Glutamatergic neuron (in vitro differentiated cells): ENCODE measurements at places on chromosomes 11 and 22.
A peak's percentile ranks its signal among the peaks of the same experiment; 100 is the strongest.

DNA sequence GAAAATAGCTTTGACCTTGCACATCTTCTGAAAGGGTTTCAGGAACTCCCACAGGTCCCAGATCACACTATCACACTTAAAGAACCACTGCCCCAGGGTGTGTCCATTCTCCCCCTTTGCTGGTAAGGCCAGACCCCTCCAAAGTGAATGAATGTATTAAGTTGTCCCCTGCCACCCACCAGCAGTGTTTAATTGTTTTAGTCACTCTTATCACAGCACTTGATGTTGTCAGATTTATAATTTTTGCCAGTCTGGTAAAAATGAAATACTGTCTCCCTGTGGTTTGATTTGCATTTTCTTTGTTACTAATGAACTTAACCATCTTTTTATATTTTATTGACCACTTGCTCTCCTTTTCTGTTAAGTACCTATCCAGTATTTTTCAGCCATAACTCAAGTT lies 89.6 kb upstream of the RAB1B start:
- no peak for DNase-seq

DNA sequence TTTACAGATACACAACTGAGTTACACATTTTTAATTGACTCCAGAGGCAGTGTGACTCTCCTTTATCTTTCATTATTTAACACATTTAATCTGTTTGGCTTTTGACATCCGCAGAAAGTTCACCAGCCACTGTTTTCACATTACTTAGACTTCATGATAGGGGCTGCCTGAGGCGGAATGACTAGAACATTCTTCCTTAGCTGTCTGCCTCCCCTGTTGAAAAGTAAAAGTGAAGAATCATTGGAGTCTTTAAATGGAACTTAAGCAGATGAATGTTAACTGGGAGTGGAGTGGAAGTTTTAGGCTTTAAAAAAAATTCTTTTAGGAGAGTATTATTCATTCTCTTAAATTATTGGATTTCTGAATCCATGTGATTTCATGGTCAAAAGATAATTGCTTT lies 229.2 kb upstream of the MTNR1B start:
- DNase-seq, result no peak

DNA sequence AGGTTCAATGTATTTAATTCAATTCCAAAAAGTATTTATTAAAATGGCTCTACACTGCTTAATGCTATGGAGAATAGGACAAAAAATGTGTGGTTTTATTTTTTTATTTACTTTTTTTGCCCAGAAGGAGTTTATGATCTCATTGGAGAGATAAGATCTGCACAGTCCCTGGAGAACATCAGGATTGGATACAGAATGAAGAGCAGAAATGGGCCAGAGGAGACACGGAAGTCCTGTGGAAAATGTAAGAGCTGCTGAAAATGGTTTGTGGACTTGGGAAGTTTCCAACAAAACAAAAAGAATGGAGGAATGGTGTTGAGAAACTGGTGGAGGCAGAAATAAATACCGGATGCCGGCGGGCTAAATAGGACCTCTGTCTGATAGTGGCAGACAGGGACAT lies 554.6 kb downstream of the OPCML start:
- no peak for DNase-seq

DNA sequence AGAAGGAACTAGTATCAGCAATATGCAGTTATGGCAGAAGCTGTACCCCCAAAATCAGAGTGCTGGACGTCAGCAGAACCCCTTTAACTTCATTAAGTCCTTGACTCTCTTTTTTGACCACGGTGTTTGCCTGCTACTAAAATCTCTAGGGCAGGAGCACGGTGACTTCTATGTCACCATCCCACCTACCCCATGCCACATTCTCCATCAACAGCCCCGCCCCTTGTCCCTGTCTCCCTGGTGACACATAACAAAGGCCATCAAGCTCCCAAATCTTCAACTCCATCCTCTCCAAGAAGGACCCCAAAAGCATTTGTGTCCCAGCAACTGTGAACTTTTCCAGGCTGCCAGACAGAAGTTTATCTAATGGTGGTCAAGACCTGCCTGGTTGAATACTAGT lies 894 bp downstream of the ADA2 start:
- no peak for DNase-seq

GRCh38 chr11:23311986-23312940 lies 452.0 kb upstream of the CCDC179 start:
- no peak for DNase-seq

GRCh38 chr11:84236436-84236835 lies 950.3 kb upstream of the CCDC90B start:
- DNase-seq, result no peak

DNA sequence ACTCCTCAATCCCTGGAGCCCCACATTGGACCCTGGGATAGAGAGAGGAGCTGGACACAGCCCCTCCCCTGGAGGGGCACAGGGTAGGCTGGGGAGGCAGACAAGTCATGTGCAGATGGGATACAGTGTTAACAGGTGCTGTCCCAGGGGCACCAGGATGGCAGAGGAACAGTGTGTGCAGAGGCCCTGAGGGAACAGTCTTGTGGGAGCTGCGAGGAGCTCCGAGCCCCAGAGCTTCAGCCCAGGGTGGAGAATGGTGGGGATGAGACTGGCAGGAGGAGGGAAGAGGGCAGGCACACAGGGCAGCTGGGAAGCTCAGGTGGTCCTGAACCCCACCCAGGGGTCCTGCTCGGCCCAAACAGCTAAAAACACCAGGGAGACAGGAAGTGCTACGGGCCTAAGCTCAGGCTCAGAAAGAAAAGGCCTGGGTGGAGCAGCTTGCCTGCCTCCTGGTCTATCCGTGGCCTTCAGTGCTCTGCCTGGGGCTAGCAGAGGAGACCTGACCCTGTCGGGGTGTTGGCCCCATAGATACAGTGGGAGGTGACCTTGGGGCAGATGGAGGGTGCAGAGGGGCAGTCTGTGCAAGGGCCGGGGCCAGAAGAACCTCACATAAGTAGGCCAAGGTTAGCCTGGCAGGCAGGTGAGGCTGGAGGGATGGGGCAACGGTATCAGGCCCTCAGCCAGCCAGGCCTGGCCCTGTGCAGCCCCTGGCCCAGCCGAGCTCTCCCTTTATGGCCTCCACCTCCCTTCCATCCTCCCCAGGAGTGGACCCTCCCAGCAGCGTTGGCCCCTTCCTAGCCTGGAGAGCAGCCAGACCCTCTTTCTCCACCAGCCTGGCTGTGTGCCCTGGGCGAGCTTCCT lies 15.4 kb downstream of the CAPN5 start:
- peak; percentile 10 for DNase-seq

DNA sequence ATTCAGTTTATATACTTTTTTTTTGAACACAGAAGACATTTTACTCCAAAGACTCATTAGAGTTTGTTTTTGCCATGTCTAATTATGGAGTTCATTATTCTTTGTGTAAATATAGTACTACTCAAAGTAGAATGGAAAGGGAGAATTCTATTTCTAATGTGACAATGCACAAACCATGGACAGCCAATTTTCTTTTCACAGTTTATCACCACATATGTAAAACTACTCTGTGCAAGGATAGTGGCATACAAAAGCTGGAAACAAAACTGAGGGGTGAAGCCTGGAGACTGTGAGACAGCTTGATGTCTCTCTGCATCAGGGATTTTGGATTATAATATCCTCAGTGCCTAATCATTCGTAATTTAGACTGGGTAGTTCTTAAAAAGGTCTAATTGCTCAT lies 75.5 kb downstream of the LUZP2 start:
- DNase-seq, result no peak

GRCh38 chr22:22144858-22145257 lies 99.7 kb upstream of the VPREB1 start:
- no peak for DNase-seq

GRCh38 chr22:27107824-27108223 lies 450.4 kb downstream of the MIAT start:
- DNase-seq, result no peak

DNA sequence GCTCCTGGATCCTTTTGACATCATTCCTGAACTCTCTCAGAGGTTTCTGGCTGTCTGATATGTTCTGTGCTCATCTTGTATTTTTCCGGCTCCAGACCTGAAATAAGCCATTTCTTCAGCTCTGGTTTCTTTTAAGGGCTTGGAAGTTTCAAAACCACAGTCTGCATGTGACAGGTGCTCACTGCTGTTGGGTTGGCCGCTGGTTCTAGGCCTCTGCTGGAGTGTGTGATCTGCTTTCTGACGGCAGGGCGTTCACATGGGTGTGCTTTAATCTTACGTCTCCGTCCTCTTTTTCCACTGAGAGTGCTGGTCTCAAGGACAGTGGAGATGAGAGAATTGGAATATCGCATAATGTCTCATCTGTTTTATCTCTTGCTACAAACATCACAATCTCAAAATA lies 10.3 kb downstream of the ZBED4 start:
- DNase-seq, result no peak

DNA sequence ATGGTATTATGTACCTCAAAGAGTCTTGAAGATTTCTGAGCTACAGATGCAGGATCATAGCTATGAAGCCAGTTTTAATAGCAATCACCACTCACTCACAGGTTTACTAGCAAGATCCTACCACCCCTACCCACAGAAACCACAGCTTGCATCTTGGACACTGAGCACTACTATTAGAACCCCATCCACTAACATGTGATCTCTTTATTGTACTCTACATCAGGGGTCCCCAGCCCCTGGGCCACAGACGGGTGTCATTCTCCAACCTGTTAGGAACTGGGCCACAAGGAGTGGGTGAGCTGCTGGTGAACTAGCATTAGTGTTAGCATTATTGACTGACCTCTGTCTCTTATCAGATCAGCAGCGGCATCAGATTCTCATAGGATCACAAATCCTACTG lies 844.8 kb upstream of the CHORDC1 start:
- no peak for DNase-seq

- no peak for DNase-seq
Observed at GRCh38 chr22:37388538-37388937, 38.7 kb downstream of the ELFN2 start.
